Fibroblast of mammary gland (primary cell): ENCODE measurements at places on chromosomes 2 and 18.

GRCh38 chr18:56702946-56703345 lies 51.8 kb downstream of the WDR7 start:
- peak; percentile 57 for DNase-seq

DNA sequence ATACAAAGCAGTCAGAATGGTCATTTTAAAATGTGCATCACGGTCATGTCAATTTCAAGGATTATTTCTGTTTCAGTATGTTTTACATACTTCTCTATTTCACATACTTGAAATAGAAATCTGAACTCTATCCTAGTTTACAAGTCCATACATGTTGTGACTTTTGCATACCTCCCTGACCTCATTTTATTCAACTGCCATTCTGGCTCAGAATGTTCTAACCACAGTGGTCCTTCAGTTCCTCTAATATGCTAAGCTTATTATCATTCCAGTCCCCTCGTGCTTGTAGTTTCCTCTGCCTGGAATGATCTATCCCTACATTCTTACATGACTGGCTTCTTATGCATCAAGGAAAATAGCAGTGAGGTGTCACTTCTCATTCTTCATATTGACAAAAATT lies 295.6 kb downstream of the KIAA1328 start:
- peak; percentile 5 for DNase-seq

- DNase-seq, result peak; percentile 81
These were observed 21.7 kb downstream of the DDX18 start for GRCh38 chr2:117835990-117836760.

DNA sequence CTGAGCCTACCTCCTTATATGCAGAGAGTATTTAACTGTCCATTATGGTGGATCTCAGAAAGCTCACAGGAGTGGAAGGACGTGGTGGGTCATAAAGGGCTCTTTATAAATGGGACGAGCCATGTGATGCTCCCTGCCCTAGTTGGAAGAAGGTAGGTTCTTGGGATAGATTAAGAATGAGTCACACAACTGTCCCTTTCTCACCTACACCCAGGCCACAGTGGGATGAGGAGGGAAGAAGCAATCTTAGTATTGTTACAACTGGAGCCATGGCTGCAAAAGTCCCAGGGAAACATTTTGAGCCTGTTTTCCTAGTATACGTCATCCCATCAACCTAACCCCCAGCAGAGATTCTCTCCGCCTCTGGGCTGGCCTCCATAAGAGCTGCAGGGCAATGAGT lies 229.9 kb downstream of the TTC32 start:
- no peak for DNase-seq

- no peak for DNase-seq
These were observed 10.2 kb downstream of the GBX2 start for GRCh38 chr2:236157815-236158498.

DNA sequence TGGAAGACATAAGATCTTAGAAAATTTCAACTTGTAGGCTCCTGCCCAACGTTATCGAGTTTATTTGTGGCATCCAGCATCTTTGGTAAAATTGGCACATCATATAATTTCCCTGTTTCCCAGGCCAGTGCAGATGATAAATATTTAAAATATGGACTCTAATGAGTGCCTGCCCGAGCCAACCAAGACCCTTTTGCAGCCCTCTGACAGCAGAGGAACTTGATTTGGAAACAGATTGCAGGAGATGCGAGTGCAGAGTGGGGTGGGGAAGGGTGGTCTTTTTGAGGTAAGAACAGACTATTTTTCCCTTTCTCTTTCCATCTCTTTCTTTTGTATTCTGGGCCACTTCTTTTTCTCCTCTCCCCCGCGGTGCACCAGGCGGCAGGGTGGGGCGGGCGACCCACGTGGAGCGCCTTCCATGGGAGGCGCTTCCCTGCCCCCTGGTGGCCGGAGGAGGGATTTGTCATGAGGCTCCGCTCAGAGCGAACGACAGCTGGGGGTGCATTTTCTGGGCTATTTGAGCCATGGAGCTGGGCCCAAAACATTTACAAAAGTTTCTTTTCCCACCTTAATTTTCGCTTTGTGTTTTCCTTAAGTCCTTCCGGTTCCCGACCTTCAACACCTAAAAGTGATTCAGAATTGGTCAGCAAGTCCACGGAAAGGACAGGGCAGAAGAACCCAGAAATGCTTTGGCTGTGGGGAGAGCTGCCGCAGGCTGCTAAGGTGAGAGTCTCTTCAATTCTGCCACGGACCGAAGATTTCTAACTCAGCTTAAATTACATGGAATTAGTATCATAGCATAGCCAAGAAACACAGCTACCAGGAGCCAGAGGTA lies 32.7 kb downstream of the LPIN1 start:
- peak; percentile 63 for DNase-seq

DNA sequence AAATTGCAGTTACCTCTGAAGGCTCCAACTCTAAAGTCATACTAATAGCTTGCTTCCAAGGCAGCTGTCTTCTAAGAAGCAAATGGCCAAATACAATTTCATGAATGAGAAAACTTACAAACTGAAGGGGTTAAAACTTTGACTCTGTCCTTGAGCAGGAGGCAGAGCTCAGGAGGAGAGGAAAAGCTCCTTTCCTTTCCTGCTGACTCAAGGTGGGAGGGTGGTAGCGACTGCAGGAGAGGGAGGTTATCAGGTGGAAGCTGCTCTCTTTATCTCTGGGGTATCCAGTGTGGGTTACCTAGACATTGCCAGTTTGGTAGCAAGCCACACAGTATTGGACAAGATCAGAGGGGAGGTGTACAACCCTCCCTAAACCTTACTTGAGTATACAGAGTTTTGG lies 2.7 kb upstream of the EFEMP1 start:
- no peak for DNase-seq

GRCh38 chr2:116489944-116490343 lies 1324.5 kb upstream of the DDX18 start:
- DNase-seq, result no peak

- no peak for DNase-seq
These were observed 39.3 kb downstream of the CD302 start for GRCh38 chr2:159758686-159759085.

DNA sequence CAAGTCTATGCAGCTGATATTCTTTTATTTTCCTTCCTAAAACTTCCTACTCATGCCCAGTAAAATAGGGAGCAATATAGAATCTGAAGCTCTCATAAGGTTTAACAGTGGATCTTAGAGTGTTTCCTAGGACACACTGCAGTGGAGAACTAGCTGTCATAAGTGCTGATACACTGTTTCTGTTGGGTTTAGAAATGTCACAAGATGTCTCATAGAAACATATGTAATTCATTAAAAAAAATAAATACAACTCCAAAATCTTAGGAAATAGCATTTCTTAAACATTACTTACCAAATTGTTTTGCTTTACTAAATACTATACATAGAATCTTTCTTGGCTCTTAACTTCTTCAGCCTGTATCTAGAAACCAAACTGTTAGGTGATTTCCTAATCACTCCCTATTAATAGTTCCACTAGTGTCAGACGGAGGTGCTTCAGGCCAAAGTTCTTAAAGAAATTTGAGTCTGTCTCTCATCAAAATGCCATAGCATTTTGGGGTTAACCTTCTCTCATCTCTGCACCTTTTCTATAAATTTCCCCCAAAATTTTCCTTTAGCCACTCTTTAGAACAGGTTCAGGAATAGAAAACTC lies 93.7 kb downstream of the CERKL start:
- DNase-seq, result peak; percentile 59

GRCh38 chr2:226338825-226339224 lies 460.8 kb downstream of the IRS1 start:
- DNase-seq, result no peak

DNA sequence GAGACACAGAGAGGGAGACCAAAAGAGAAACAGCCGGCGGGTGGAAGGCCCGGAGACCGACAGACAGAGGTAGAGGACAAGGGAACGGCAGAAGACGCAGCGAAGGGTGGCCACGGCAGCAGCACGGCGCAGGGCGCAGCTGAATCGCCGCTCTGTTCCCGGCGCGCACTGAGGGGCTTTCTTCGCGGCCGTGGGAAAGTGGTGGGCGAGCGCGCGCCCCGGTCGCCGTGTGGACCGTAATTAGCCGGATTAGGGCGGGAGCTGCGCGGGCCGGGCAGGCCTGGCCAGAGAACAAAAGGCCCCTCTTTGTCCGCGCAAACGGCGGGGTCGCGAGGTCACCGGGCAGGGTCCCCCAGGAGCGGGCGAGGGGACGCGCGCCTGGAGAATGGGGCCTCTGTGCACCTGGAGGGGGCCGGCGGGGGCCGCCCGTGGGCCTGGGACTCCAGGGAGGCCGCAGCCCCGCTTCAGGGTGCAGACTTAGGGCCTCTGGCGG lies 158.3 kb downstream of the ZFP36L2 start:
- DNase-seq, result no peak

DNA sequence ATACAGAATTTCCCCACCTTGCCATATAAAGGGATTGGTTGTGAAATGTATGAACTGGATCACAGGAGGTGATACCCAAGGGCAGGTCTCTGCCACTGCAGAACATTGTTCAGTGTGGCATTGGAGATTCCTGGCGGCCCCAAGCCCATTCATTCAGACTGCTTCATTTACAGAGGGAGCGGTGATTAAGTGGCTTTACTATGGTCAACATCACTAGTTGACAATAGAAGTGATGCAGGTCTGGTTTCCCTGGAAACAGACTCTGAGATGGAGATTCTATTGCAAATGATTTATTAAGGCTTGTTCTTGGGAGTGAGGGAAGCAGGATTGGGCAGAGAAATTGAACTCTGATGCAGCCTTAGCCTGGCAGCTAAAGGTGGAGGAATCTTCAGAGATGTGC lies 62.4 kb downstream of the ZDBF2 start:
- no peak for DNase-seq

DNA sequence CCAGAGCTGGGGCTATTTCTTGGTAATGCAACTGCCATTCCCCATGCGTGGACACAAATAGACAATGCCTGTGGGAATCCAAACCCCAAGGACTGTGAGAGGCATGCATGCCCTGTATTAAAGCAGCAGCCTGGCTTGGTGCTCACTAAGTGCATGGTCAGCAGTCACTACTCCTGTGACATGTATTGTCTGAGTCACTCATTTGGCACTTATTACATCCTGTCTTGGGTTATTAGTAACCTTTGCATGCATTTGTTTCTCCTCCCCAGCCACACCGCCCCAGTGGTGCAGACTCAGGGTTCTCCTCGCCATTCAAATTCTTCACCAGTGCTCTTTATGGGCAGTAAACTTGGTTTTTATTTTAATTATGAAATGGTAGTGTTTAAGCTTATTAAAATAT lies 30.2 kb downstream of the PRKCE start:
- DNase-seq, result peak; percentile 94

DNA sequence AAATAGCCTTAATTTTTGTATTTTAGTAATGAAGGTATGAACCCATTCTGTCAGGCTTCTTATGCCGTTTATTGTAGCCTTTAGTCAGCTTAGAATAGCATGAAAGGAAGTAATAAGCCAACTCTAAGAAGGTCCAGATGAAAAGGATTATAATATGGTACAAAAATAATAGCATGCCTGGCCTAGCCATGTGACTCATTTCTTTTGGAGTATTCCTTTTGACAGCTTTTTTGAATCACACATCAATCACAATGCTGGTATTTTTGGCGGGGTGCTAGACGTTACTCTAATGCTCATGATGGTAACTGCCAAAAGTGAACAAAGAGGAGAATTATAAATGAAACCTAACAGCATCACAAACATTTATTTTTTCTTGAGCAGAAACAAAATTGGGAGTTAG lies 19.9 kb downstream of the FMNL2 start:
- DNase-seq, result peak; percentile 63

DNA sequence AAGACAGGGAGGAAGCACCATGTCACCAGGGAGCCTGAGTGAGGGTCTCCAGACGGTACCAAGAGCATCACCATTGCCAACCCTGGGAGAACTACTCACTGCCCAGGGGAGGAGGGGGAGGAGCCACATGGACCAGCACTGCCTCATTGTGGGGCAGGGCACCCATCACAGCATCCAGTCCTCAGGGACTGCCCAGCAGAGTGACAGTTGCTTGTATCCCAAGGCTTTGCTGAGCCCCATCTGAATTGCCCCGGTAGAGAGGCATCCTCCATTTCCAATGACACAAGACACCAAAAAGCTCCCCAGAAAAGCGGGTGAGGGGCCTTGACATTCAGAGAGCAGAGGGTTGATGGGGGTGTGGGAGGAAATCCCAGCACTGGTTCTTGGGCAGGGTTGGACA lies 6.8 kb upstream of the CIB4 start:
- no peak for DNase-seq

- DNase-seq, result no peak
These were observed 5.5 kb upstream of the RAX start for GRCh38 chr18:59278793-59279192.

DNA sequence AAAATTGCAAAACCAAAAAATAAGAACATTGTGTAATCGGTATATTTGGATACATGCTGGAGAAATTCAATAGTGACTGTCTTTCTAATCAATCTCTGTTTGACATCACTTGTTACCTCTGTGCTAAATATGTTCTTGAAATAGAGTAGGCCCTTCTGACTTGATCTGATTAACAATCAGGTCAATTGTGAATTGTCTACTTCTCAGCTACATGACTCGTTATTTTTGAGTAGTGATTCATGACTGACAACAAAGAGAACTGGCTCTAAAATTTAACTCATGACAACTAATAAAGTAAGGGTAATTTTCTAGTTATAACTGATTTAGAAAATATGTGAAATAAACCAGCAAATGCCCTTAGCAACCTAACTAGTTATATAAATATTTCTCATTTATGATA lies 312.1 kb downstream of the TMX3 start:
- DNase-seq, result no peak

DNA sequence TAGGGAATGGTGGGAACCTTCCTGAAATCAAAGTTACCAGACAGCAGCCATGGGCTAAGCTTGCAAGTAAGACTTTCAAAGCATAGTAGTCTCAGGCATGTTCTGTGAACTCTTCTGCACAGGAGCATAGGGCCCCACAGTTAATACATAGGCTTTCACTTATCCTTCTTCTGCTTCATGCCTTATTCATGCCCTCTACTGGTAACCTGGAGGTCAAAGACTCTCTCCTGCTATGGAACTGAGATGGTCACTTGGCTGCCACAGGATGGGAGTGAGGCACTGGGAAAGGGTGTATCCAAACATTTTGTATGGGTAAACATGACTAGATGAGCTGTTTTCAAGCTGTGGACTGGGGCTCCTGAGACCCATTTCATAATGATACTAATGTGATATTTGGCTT lies 49.1 kb upstream of the ZNF638 start:
- DNase-seq, result peak; percentile 11

GRCh38 chr2:36780231-36780839 lies 83.8 kb downstream of the VIT start:
- peak; percentile 70 for DNase-seq

- no peak for DNase-seq
These were observed 7.4 kb upstream of the POLI start for GRCh38 chr18:54261894-54262293.
